ENCODE measurements at places on chromosomes 6 and 20.

- DNase-seq = no peak
These were observed 146.1 kb downstream of the TFAP2A start for GRCh38 chr6:10268611-10269310.

GRCh38 chr6:155440398-155441111, 15.1 kb downstream of the NOX3 start:
- DNase-seq = no peak

GRCh38 chr6:105091140-105091829, 88.5 kb downstream of the POPDC3 start:
- DNase-seq = no peak

DNA sequence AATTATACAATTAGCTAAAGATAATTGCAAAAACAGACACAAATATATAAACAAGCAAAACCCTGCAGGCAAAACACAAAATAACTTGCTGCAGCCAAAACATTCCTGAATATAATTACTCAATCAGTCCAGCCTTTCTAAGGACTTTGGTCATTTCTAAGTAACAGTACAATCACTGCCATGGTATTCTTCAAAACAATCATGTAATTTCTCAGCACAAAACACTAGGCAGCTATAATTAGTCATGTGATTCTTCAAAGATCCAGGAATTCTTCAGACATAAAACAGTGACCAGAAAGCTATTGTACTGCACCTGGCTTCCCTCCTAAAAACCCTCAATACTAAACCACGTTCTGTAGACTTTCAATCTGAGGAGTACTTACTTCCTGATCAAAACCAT, 881.1 kb downstream of the EPHA7 start:
- DNase-seq = no peak

DNA sequence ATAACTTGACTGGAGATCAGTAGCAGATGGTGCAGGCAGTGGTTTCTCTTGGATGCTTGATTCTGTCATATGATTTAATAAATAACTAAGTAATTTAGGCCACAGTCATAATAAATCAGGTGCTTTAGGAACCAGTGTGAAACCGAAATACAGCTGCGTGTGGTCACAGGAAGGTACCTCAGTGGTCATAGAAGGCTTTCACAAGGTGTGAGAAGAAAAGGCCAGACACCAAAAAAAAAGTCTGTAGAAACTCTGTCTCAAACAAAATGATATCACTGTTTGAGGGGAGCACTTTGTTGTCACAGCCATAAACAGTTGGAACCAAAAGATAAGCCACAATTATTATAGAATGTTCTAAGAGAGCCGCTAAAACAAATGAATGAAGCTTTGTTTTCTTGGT, 56.5 kb downstream of the ARMC2 start:
- DNase-seq = no peak

DNA sequence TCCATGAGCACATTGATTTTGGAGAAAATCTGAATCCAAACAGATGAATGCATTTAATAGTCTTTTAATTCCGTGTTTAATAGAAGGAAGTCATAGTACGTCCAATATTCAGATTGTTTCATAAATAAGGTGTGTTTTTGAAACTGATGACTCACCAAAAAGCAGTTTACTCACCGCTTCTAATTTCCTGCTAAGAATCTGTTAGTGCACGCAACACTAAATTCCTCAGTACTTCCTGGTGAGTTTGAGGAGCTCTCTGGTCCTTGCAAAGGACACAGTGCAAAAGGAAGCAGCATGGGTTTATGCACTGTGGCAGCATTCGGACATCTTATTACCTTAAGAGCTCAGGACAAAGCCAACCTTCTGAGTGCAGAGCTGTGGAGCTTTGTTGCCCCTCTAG, 2.3 kb upstream of the ADGRF1 start:
- DNase-seq = no peak

DNA sequence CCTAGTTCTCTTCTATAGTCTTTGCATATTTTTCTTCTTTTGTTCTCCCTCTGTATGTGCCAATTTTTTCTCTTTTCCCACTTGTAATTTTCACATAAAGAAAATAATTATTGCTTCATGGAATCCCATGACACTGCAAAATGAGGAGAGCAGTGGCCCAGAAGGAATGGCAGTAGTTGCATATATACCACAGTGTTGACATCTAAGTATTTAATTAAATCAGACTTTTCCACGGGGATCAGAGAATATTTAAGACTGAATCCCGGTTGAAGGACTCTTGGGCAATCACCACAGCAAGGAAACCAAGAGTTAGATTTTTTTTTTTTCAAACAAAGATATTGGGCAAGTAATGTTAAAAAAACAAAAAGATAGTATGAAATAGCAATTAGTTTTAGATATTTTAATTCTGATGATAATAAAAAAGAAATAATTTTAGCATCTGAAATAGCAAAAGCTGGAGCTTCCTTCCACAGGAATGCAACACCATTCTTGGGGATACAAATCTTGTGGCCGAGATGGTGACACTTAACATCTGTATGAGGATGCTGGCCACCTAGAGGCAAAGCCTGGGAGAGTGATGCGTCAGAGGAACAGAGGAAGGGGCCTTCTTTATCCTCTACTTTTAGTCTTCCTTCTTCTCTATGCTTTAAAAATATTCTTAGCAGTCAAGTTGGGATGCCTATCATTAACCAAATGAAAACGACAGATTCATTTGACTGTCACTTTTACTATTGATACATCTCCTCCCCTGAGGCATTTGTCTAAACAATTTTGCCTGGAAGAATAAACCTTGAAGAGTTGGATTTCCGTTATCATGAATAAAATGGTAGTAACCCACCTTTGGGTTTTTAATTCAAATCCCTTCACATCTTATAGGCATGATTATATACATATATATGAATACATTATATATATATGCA, 356.2 kb downstream of the GJA1 start:
- no peak for DNase-seq

- DNase-seq = no peak
These were observed 1958.5 kb upstream of the DEFB115 start for GRCh38 chr20:29298759-29299613.

DNA sequence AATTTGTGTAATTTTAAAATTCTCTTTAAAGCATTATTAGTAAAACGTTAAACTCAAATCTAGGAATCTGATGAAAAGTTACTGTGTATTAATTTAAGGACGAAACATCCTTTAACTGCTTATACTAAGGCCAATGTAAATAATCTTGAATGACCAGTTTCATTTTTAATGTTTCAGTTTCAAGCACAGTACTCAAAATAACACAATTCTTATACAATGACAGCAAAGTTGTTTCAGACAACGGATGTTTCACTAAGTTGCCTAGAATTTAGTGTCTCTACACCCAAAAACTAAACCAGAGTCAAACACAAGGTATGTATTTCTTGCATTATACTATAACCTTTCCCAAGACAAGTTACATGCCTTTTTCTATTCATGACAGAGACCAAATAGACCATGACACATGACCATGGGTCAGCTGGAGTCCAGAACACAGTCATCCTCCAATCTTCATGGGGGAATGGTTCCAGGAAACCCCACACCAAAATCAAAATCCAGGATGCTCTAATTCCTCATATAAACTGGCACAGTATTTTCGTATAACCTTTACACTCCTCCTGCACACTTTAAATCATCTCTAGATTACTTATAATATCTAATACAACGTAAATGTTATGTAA, 7.7 kb downstream of the PHIP start:
- DNase-seq = no peak

DNA sequence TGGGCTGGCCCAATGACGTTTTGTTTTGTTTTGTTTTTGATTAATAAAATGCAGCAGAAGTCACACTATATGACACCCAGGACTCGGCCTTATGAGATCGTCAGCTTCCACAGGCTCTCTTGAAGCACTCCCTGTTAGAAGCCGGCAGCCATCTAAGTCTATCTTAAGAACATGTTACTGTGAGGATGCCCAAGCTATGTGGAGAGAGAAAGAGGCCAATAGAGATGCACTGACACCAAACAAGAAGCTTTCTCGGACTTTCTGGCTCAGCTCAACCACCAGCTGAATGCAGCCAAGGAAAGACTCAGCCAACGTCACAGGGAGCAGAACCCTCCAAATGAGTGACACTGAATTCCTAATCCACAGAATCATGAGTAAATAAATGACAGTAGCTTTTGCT, 14.0 kb downstream of the SGK1 start:
- no peak for DNase-seq

GRCh38 chr20:34220561-34220960, 20.7 kb upstream of the ASIP start:
- no peak for DNase-seq

DNA sequence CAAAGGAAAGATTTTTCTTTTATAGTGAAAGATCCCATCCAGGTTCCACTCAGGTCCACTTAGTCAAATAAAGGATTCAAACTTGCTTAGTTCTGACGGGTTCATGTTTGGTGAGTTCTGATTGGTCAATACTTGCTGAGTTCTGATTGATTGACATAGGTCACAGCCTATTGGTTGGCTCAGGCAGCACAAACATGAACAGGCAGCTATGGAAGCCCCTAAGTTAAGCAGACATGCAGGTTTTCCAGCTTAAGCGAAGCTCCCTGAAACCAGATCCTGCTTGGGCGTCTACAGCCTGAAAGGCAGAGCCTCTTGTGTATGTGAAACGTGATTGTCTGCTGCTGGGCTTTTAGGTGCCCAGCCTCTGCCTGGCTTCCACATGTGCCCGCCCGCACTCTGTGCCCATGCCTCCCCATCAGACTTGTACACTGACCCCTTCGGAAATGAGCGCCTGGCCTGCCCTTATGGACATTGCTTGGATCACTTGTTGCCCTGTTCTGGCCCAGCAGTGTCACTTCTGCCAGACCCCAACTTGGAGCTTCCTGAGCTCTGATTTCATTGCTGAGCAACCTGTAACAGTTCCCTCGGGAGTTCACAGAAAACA, 45.4 kb upstream of the ECI2 start:
- no peak for DNase-seq

DNA sequence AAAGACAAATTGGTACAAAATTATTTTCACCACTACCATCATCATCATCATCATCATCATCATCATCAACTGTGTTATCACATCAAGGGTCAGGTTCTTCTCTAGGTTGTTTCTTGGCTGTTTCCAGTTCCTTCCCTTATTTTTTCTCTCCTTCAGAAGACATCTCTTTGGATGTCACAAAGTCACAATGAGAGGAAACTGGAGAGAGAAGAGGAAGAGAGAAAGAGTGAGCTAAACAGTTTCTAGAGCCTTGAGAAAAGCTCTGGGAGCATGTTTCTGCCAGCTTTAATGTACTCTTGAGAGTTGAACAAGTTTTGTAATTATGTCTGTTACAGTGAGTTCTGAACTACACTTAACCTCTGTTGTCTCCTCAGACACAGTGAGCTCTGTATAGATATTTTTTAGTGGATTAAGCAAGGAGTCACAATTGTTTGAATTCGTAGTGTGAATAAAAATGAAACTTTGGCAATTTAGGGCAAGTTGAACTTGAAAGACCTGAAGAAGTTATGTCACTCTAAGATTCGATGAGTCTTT, 123.0 kb upstream of the AKIRIN2 start:
- no peak for DNase-seq

DNA sequence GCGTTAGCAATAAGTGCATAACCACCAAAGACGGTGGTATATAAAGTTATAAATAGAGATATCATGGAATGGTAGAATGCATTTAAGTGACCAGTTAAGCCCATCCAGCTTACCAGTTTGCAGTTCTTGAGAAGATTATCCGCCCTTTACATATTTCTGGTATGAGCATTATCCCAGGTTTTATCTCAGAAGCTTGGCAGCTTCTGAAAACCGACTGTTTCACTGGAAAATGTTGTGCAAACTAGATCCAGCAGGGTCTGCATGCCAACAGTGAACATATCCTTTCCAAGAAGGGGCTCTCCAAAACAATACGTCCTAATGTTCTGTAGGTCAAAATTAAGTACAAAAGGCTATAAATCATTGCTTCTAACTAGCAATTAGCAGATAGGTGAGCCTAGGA, 29.5 kb upstream of the SHLD1 start:
- no peak for DNase-seq

GRCh38 chr6:110816677-110817076, 1.4 kb upstream of the CDK19 start:
- DNase-seq = no peak

- peak; percentile 76 for DNase-seq
These were observed 204.7 kb upstream of the SULF2 start for GRCh38 chr20:47989957-47990356.

DNA sequence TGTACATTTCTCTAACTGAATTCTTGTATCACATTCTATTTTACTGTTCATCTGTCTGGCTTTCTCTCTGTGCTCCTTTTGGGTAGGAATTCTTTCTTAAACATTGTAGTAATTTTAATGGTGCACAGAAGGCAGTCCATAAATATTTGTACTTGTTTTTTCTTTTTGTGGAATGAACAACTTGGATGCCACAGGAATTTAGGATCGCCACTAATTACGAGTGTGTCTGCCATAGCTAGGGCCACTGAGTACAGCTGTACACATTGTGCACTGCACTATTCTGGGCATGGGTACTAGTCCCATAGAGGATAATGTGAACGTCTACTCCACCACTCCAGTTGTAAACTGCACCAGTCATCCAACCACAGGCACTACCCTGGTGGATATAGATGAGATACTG, 39.3 kb upstream of the TMEM200A start:
- no peak for DNase-seq

DNA sequence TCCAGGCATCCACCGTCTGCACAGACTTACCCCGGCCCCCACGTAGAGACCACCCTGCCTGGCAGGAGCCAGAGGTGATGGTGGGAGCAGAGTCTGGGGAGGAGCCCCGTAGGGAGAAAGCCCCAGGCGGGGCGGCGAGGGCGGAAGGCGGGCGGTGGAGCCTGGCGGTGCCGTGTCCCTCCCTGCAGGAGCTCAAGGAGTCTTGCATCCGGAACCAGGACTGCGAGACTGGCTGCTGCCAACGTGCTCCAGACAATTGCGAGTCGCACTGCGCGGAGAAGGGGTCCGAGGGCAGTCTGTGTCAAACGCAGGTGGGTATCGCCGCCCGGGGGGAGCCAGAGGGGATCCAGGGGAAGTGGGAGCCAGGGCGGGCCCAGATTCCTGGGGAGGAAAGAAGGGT, 6.0 kb downstream of the CLPSL1 start:
- no peak for DNase-seq

DNA sequence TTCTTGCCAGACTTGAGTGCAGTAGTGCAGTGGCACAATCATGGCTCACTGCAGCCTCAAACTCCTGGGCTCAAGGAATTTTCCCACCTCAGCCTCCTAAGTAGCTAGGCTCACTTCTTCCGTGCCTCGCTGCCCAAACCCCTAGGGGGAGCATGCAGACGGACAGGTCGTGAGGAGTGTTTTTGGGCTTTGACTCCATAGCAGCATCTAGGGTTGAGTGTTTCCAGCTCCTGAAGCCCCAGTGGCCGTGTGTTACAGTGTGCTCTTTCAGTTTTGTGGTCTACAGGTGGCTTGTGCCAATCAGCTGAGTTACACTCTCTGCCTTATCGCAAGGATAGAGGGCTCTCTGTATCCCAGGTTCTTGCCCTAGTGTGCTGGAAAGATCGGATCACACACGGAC, 33.4 kb downstream of the NCOA3 start:
- DNase-seq = no peak

Measured in NCI-H345 (cell line).